ENCODE measurements at places on chromosomes 5 and 9.

- no peak for DNase-seq
These were observed 56.7 kb upstream of the LPAR1 start for GRCh38 chr9:111094958-111095357.

DNA sequence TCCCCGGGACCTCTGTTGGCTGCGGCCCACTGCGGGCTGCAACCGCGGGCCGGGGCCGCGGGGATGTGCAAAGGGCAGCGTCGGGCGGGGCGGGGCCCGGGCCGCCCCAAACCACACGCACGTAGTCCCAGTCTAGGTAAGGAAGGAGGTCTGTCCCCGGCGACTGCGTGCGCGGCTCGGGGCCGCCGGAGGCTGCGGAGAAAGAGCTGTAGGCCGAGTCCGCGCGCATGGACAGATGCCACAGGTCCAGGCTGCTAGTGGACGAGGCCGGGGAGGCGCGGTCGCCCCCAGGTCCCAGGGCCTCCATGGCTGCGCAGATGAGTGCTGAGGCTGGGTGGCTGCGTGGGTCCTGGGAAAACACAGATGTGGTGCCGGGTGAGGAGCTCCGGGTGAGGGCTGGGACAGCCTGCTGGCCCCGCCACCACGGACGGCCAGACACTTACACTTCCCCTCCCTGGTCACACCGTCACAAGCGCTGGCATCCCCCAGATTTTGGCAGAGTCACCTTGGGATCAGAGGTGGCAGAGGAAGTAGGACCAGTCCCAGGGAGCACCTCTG, 4.5 kb downstream of the SHROOM1 start:
- no peak for DNase-seq

GRCh38 chr5:100550531-100551051, 15.4 kb downstream of the FAM174A start:
- no peak for DNase-seq

DNA sequence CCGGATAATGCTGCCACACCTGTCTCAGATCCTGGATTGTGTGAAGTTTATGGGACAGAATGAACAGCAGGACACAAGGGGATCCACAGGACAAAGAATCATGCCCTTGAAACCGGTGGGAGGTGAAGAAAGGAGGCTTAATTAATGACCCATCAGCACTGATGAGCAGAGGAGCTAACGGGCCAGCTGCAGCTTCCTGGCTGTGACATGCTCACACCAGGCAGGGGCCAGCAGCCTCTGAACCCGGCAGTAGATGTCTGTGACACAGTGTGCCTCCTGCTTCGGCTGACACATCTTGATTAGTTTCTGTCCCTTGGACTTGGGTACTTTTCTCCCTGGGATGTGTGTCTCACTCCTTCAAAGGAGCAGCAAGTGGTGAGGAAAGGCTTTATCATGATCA, 328.8 kb upstream of the BRINP1 start:
- no peak for DNase-seq

DNA sequence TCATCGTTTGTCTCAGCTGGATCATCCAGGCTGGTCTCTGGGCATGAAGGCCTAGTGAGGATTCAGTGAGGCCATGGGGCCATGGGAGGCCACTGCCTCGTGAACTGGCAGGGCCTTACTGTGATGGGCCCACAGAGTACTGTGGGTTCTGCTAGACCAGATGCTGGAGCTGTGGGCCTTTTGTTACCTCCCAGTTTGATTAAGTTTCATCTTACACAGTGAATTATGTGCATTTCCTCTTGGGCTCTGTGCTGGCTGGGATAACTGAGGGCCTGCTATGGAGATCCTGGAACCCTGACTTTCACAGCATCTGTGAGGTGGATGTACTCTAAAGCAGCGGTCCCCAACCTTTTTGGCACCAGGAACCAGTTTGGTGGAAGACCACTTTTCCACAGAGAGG, 19.7 kb upstream of the SLC25A48 start:
- DNase-seq: no peak

DNA sequence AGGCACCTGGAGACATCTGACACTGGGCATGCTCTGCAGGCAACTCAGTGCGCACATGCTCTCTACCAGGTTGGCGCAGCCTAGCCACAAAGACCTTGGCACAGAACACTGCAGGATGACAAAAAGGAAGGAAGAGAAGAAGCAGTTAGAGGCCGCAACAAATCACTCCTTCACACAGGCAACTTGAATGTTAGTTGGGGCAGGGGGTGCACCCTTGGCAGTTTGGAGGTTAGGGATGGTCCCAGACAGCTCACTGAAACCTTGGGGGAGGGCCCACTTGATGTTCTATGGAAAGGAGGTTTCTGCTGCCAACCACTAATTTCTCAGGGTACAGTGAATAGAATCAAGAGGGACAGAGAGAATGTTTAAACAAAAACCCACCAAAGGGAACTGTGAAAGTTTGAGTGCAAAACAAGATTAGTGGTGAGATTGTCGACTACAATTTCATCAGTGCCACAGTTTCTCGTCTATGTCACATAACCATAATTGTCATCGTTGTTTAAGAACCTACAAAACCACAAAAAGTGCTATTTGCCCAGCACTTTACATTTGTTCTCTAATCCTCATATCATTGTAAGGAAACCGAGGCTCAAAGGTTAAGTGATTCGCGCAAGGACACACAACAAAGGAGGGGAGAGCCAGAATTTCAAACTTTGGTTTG, 48.7 kb downstream of the FBXW11 start:
- DNase-seq: peak; percentile 17

GRCh38 chr5:75510836-75511434, 494 bp downstream of the CERT1 start:
- DNase-seq: no peak

DNA sequence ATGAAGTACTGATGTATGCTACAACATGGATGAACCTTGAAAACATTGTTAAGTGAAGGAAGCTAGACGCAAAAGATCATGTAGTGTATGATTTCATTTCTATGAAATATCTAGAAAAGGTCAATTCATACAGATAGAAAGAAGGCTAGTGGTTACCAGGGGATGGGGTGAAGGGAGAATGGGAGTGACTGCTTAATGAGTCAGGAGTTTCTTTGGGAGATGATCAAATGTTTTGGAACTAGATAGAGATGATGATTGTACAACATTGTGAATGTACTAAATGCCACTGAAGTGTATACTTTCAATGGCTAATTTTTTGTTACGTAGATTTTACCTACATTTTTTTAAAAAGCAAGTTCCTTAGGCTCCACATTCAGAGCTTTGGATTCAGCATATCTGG, 14.9 kb upstream of the DELE1 start:
- no peak for DNase-seq

- peak; percentile 9 for DNase-seq
These were observed 28.0 kb upstream of the ADAM19 start for GRCh38 chr5:157603333-157604190.

- DNase-seq: no peak
These were observed 18.6 kb upstream of the TARS1 start for GRCh38 chr5:33422191-33422590.

- DNase-seq: no peak
These were observed 33.6 kb upstream of the TRIM32 start for GRCh38 chr9:116653348-116654058.

GRCh38 chr9:93225417-93225816, 41.5 kb downstream of the WNK2 start:
- no peak for DNase-seq

GRCh38 chr9:79369676-79370075, 202.1 kb upstream of the TLE4 start:
- DNase-seq: no peak

- DNase-seq: no peak
These were observed 161.8 kb downstream of the PJA2 start for GRCh38 chr5:109247986-109248385.

DNA sequence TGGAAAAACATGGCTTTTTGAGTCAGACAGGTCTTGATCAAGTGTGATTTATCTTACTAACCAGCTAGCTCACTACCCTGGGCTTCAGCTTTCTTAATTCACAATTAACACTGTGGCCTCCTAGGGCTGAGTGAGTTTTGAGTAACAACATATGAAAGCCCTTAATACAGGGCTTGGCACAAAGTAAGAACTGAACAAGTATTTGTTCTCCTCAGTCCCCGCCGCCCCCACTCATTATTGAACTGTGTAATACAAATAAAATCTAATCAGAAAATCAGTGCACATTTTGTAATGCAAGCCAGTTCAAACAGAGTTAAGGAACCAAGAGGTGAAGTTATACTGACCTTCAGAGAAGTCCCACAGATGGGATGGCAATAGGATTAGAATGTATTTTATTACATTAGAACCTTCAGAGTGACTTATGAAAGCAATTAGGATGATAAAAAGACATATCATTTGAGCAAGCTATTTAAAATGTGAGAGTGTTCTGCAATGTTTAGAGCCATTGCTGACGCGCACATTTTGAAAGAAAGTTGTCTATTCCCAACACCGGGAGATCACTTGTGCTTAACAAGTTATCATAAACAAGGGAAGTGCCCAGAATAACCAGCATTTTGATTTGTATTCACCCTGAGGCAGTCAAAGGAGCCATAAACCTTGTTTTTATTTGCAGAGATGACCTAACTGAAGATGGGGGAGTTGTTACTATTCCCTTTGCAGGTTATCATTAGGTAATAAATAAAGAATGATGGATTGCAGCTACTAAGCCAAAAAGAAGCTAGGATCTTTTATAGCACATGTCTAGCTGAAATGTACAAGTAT, 19.4 kb downstream of the ADAMTS16 start:
- DNase-seq: no peak

DNA sequence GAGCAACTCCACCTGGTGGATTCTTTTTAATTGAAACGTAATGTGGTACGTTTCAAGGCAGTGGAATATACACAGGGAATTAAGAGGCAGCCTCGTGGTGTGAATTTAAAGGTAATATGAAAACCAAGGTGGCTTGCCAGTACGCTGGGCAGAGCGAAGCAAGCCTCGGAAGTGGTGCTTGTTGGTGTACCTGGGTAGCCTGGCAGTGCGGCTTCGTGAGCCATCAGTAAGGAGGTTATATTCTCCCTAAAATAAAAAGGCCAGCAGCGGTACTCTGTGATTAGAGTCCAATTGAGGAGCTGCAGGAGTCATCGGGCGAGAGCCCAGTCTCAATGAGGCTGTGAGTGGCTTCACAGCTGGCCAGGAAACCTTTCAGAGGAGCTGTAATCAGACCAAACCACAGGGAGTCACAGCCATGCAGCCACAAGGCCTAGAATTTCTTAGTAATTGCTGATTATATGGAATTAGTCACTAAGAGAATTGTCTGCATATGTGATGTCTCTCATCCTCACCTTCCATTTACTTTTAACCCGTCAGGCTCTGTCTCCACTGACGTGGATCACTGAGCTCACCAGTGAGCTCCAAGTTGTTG, 57.7 kb downstream of the DCP2 start:
- DNase-seq: no peak

DNA sequence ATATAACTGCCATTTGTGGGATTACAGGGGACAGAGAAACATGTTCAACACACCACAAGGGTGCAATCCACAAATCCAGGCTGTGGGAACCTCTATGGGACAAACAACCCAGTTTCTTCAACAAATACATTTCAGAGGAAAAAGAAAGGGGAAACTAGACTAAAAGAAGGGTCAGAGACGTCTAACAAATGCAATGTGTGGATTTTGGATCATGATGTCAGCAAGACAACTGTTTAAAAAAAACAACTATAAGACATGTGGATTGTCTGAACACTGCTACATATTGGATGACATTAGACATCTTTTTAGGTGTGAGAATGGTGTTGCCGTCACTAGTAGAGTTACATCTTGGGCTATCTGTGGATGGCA, 3.9 kb upstream of the RALGDS start:
- DNase-seq: no peak

DNA sequence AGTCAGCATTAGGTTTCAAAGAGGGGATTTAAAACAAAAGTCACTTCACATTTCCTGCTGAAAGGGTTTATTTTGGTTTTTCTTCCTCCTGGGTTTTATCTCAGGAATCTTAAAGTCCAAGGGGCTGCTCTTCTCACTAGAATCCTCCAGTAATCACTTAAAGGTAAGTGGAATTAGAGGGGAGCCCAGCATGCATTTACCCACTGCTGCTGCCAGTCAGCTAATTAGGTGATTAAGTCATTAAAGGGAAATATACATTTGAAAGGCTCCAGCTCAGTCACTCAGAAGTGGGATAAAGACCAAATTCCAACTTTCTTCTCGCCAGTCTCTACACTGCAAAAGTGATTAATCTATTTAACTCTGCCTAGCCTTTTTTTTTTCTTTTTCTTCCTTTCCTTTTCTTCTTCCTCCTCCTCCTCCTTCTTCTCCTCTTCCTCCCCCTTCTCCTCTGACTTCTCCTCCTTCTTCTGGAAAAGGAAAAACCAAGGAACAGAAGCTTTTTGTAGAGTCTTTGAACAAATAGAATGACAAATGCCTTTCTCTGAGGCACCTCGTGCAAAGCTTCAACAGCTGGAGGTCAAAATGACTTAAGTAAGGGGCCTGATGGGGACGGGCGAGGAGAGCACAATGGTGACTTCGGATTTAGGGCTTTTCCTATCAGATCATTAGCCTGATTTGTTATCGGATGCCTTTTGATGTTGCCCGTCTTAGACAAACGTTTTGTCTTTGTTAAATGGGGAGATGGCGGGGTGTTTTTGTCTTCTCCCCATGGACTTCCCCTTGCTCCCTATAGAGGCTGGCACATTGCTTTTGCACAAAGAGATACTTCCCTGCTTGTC, 617.6 kb downstream of the IRX1 start:
- DNase-seq: no peak

GRCh38 chr9:2359891-2360471, 261.6 kb upstream of the VLDLR start:
- no peak for DNase-seq

DNA sequence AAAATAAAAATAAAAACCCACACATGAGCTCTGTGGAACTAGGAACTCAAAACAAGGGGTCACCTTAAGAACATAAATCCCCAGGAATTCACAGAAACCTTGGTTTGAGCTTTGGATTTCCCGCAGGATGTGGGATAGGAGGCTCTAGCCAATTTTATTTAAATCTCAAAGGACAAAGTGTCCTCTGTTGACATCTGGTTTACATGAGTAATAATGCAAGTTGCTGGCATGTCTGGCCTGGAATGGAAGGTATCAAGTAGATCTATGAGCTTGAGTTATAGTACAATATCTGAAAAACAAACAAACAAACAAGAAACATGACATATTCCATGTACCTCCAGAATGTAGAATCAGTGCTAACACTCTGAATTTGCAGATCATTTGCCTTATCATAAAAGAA, 94.2 kb upstream of the SLIT3 start:
- DNase-seq: no peak

GRCh38 chr5:89513299-89514044, 630.5 kb upstream of the MEF2C start:
- DNase-seq: no peak

GRCh38 chr5:18090177-18090576, 455.9 kb downstream of the TAF11L14 start:
- no peak for DNase-seq

Measured in activated naive CD8-positive, alpha-beta T cell treated with anti-CD3 and anti-CD28 coated beads, Interleukin-2, amount 50 U/mL, for 16 hours (primary cell).